ENCODE measurements at places on chromosomes 16 and 17.

GRCh38 chr16:56309008-56309407 lies 116.3 kb downstream of the AMFR start:
- DNase-seq, result no peak

- no peak for DNase-seq
These were observed 8.3 kb upstream of the CISD3 start for GRCh38 chr17:38721802-38722201.

- no peak for DNase-seq
These were observed 53.5 kb downstream of the SOCS1 start for GRCh38 chr16:11202260-11203091.

DNA sequence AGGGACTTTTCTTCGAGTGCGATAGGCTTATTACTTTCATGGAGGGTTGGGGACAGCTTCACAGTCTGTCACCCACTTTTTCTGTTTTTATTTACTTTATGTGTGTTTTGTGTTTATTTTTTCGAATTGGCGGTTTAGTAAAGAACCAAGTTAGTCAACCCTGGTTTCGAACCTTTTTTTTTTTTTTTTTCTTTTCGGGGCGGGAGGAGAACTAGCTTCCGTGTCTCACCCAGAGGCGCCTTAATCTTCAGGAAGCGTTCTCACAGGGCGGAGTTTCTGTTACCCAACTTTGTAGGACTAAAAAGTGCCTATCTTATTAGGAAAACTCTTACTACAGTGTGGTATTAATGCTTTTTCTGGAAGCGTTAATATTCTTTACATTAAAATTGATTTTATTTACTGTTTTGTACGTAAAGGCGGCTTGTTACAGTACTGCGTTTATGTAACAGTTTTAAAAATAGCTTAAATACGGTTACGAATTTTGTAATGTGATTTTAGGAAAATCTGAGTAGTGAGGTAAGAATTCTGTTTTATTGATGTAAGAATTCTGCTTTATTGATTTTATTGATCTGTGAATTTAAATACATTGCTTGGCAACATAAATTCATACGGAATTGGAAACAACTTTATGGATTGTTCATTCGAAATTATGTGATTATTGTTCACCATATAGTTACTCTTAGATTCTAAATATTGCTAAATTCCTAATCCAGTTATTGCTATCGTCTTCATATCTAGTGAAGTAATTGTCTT lies 885 bp downstream of the ZNF207 start:
- peak; percentile 70 for DNase-seq

- no peak for DNase-seq
These were observed 31.7 kb downstream of the IL21R start for GRCh38 chr16:27433636-27434035.

DNA sequence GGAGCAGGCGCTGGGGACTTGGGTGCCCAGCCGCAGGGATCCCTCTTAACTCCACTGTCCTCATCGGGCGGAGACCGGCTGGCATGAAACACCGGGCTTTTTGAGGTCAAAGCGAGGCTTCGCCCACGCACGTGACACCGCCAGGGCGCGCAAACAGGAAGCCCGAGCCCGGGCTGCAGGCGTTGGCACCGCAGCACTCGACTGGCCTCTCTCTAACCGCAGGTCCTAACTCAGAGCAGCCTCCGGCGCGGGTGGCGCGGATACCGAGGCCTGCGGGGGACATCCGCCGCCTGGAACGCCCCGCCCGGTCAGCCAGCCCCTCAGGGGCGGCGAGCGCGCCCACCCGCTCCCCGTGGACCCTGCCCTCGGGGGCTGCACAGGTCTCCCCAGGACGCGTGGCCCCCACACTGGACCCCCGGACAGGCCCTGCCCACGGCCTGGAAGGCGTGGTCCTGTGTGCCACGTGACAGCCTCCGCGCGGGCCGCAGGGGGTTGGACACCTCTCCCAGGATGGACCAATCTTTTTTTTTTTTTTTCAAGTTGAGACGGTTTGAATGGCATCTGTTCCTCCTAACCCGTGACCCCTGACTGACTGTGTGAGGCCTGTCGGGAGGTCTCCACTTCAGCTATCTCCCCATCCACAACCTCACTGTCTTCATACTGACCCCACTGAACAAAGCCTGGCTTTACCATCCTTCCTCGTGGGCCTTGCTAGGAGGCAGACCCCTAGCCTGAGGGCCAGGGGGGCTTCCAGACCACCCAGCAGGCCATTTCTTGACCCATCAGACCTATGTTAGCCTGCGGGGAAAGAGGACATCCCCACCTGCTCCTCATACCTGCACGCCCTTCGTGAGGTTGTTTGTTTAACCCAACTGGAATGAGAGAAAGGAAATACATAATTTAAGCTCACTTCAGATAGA lies 8.4 kb upstream of the SLC47A2 start:
- DNase-seq, result peak; percentile 46

DNA sequence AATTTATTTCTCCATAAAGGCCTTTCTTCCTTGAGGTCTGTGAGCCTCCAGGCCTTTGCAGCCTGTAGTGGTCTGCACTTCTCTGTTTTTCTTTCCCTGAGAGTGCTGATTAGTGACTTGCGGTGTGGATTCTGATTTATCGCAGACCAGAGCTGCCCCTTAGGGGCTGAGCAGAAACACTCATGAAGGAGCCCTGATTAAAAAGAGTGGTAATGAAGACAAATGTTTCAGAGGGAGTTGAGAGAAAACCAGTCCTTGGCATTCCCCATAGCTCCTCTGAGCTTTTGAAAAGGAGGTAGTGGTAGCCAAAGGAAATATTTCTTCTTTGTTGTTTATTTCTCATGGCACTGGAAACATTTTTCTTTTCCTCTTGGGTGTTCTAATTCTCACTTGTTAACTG lies 268.1 kb upstream of the TBX2 start:
- no peak for DNase-seq

DNA sequence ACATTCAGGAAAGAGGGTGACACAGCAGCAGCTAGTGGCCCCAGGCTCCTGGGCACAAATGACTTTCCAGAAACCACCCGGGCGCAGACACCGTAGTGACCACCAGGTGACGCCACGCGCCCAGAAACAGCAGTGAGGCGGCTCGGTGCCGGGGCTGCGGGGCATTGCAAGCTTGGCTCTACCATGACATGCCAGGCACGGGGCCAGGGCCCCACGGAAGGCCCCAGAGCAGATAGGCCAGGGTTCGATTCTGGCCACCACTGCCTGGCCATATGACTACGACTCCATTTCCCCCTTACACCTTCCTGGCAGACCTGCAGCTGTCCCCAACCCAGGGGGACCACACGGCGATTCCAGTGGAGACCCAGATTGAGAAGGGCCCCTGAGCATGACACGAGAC lies 6.7 kb downstream of the RHBDF1 start:
- DNase-seq, result peak; percentile 89

- no peak for DNase-seq
These were observed 7.5 kb upstream of the SNTB2 start for GRCh38 chr16:69179328-69180010.

- DNase-seq, result peak; percentile 78
These were observed 1.0 kb downstream of the NHERF1 start for GRCh38 chr17:74749279-74750038.

DNA sequence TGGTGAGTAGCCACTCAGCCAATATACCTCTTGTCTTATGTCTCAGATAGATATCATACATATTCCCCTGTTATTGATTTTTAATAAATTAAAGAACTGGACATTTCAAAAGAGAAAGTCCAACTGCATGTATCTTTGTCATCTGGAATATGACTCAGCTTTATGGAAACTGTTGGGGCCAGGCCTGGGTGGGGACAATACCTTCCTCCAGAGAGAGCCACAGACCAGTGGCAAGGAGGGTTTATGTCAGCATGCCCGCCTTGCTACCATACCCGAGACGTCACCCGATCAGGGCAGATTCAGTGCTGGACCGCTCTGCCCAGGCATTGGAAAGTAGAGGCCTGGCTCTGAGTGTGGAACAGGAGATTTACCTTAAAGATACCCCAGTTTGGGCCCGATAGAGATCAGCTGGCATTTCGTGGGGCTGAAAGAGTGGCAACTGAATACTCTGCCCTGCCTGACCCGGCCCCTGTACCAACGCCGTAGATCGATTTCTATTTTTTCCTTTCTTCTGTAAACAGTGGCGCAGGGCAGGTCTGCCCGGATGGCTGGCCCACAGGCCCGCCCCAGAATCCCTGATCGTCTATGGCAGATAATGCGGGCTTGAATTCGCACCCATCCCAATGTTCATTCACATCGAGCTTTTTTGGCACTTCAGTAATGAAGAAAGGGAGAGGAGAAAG lies 158.6 kb downstream of the SALL1 start:
- no peak for DNase-seq

Measured in activated CD8-positive, alpha-beta memory T cell treated with anti-CD3 and anti-CD28 coated beads, Interleukin-2, amount 10 ng/mL, durations not matched to agents 7 days and 5 days (primary cell).